ENCODE measurements at places on chromosomes 3 and 15.
A peak's percentile ranks its signal among the peaks of the same experiment; 100 is the strongest.

GRCh38 chr3:183061391-183062172 is 37.7 kb downstream of the MCCC1 start:
- DNase-seq = no peak

DNA sequence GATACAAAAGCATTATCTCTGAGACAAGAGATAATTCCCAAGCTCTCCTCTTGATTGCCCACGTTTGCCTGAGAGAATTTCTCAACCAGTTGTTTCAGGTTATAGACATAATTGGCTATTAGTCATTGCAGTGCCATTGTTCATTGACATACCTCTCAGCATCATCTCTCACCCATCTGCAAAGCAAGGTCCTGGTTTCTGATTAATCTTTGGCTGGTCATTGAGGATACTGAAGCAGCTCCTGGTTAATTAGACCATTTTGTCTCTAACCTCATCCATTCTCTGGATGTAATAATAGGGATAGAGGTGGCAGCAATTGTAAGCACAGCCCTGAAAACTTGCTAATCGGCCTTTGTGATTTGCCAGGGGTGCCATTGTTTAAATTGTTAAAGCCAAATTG is 104.2 kb downstream of the CNTN6 start:
- DNase-seq = no peak

DNA sequence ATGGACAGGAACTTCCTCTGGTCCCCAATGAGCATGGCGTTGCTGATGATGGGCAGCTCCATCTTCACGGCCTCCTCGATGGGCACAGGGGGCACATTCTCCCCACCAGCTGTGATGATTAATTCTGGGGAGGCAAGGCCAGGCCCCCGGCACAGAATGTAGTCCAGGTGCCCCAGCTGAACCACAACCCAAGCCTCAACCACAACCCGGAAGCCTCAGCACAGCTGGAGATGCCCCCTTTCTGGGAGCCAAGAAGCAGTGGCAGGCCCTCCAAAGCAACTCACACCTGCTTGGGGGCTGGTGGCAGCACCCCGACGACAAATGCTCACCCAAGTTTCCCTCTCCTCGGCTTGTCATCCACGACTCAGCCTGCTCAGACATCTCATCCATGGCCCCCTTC is 25.2 kb downstream of the IDH3A start:
- DNase-seq = no peak

- DNase-seq = peak; percentile 49
Observed at GRCh38 chr3:134029734-134030378, at the start of gene SLCO2A1. Gene SLCO2A1, minus strand, starts transcription at chr3:134029925. Its CDS starts 123 bp downstream, at chr3:134029802.

- no peak for DNase-seq
Observed at GRCh38 chr3:118781232-118781631, 253.4 kb downstream of the IGSF11 start.

DNA sequence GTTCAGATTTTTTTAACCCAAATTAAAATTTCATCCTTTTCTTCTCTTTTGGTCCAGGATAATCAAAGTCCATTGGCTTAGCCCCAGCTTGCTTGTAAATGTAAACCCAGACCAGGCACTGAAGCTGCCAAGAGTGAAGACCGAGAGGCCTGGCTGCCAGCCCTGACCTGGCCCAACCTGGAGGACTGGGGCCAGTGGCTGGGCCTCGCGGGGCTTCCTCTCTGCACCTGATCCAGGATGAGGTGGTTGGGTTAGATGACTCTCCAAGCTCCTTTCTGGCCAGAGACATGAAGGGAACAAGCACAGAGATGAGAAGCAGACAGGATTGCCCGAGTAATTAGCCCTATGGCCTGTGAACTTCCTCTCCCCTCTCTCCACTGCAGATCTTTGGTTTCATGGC is 50.6 kb downstream of the CMTM6 start:
- no peak for DNase-seq

DNA sequence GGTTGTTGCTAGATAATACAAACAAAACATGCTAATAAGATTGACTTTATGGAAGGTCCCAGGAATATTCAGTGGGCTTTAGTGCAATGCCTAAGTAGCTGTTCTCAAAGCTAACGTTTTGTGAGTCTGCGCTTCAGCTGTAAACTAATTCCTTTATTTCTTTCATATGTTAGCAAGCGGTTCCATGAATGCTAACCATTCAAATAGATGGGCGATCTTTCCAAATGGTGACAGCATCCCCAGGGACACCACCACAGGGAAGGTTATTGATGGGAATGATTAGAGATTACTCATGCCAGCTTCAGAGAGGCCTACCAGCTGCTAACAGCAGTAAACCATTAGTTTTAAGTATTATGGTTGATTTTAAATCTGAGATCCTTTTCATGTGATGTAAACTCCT is 405.7 kb upstream of the MCTP2 start:
- no peak for DNase-seq

GRCh38 chr3:49793486-49794085 is 6.1 kb downstream of the CDHR4 start:
- no peak for DNase-seq

All from HTR-8/SVneo (cell line).